HFFc6 (cell line): ENCODE measurements at places on chromosomes 3 and 15. TPM values are rescaled to one million over a fixed set of nuclear protein-coding genes. Genes with fewer than 3 reads are reported as not detected.

CD86 gene
- not detected in 3 replicates for total RNA-seq

- H3K36me3 ChIP-seq, result no peaks in the 10 kb centered on the region
- H3K27ac ChIP-seq, result peak overlapping the region; percentile 78; the same call in 1 of the 2 replicates
- no peak for DNase-seq
- H3K4me3 ChIP-seq, result no peak overlapping the region; the same call in 1 of the 2 replicates
- H3K27me3 ChIP-seq, result no peaks in the 10 kb centered on the region; the same call in 1 of the 2 replicates
- H3K4me1 ChIP-seq, result peaks cover 66% of the 10 kb centered on the region
Observed at GRCh38 chr3:120566243-120566975, 29.7 kb upstream of the NDUFB4 start.

GRCh38 chr3:10845839-10846656, 30.0 kb downstream of the SLC6A11 start:
- H3K36me3 ChIP-seq, result no peaks in the 10 kb centered on the region
- DNase-seq, result no peak
- peaks cover 25% of the 10 kb centered on the region for H3K27me3 ChIP-seq
- H3K4me3 ChIP-seq, result no peak overlapping the region
- no peaks in the 10 kb centered on the region for H3K4me1 ChIP-seq
- H3K27ac ChIP-seq, result no peak overlapping the region

GRCh38 chr3:46549408-46549904, 16.6 kb downstream of the LRRC2 start:
- peaks cover under 1% of the 10 kb centered on the region; the same call in 1 of the 2 replicates for H3K36me3 ChIP-seq
- no peak overlapping the region for H3K4me3 ChIP-seq
- H3K27me3 ChIP-seq, result peaks cover 3% of the 10 kb centered on the region; the same call in 1 of the 2 replicates
- DNase-seq, result no peak

GRCh38 chr3:16468002-16468335, 45.5 kb downstream of the RFTN1 start:
- H3K4me3 ChIP-seq, result no peak overlapping the region
- DNase-seq, result no peak
- H3K27ac ChIP-seq, result no peak overlapping the region
- peaks cover 45% of the 10 kb centered on the region for H3K36me3 ChIP-seq
- H3K27me3 ChIP-seq, result peaks cover 2% of the 10 kb centered on the region

GP5 gene
- not detected in 3 replicates for total RNA-seq
